ENCODE measurements at places on chromosomes 3 and 15. TPM values are rescaled to one million over a fixed set of nuclear protein-coding genes. Genes with fewer than 3 reads are reported as not detected.

The SLC6A20 gene
- not detected for total RNA-seq

The NEK10 gene
- total RNA-seq = not detected

DNA sequence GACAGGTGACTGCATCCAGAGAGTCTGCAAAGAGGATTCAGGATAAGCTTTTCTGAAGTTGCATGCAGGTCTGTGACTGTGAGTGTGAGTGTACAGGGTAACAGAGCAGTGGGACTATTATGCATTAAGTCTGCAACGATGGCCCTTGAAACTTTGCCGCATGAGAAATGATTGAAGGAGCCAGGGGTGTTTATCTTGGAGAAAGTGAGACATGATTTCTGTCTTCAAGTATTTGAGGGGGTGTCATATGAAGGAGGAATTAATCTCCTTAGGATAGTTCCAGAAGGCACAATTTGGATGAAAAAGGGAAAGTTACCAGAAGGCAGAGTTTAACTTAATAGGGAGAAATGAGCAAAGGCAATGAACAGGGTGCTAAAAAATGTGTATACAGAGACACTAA is 119.6 kb downstream of the ARNT2 start:
- DNase-seq = no peak

The SAMMSON gene
- 0.89 TPM for total RNA-seq

The ERC2 gene
- total RNA-seq = 0.21 TPM

The NPAP1 gene
- not detected for total RNA-seq

- no peak for DNase-seq
Observed at GRCh38 chr3:190699776-190700175, 162.7 kb downstream of the GMNC start.

DNA sequence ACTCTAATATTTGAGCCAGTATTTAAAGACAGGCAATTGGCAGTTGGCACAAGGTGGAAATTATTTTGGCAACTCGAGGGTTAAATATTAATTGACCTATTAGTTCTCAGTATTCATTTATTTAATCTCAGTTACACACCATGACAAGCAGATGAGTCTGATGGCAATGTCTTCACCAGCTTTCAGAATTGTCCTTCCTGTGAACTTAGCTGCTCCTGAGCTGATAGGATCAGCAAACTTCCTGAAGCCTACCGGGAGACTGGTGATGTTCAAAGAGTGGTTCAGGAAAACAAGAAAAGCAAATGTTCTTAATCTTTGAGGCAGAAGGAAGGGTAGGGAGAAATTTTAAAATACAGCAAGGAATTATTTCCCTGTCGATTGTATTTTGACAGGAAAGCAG is 522.2 kb downstream of the SOX2 start:
- no peak for DNase-seq

DNA sequence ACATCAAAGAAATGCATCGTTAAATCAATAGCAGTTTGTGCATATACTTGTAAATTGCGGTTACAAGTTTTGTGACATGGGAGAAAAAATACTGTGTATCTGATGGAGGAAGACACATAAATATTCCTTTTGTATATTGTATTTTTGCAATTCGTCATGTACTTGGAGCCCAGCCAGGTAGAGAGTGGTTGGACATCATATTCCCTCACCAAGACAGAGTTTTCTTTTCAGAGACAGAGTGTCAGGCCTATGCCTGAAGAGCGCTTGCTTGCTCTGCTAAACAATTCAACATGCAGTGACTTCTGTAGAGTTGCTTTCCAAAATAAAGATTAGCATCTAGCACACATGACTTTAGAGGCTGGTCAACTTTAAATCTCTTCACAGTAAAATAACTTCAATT is 24.8 kb upstream of the MEIS2 start:
- no peak for DNase-seq

GRCh38 chr3:157103280-157103679 is 56.7 kb downstream of the CCNL1 start:
- no peak for DNase-seq

GRCh38 chr3:35448121-35448520 is 191.2 kb upstream of the ARPP21 start:
- no peak for DNase-seq

GRCh38 chr3:141505166-141505565 is 18.3 kb downstream of the RASA2 start:
- no peak for DNase-seq

The LINGO1 gene
- 2.7 TPM for total RNA-seq

The MKRN2 gene
- 23.4 TPM for total RNA-seq

- no peak for DNase-seq
Observed at GRCh38 chr15:75163150-75163564, 38.5 kb upstream of the C15orf39 start.

GRCh38 chr3:177603148-177603603 is 405.9 kb upstream of the TBL1XR1 start:
- no peak for DNase-seq

GRCh38 chr3:72563690-72564370 is 284.4 kb downstream of the SHQ1 start:
- DNase-seq = no peak

DNA sequence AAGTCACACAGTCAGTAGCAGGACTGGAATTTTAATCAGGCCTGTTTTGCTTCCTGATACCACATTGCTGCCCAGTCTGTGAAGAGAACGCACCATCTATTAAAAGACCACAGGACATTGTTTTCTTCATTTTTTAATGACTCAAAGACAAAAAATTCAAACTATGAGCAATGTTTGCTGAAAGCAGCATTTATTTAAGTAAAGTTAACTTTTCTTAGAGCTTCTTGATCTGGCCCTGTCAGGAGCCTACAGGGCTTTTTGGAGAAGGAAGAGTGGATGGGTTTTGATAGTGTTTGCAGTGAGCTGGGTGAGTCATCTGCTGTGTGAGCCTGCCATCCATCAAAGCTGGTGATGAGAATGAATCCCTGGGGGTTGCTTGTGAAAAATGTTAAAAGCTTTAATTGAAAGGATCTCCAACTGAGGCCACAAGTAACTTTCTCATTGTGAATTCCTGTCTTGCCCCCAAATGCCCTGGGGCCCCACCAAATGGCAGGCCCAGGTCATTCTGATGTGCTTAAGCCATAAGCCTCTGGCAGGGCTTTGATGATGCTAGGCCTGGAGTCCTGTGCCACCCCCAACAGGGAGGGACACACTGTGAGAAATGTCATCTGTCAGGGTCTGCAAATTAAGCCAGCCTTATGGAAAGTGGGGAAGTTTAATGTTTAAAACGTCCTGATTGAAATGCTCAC is 136.2 kb upstream of the PFN2 start:
- no peak for DNase-seq

The TRIM42 gene
- not detected for total RNA-seq

The CDAN1 gene
- total RNA-seq = 16.4 TPM

DNA sequence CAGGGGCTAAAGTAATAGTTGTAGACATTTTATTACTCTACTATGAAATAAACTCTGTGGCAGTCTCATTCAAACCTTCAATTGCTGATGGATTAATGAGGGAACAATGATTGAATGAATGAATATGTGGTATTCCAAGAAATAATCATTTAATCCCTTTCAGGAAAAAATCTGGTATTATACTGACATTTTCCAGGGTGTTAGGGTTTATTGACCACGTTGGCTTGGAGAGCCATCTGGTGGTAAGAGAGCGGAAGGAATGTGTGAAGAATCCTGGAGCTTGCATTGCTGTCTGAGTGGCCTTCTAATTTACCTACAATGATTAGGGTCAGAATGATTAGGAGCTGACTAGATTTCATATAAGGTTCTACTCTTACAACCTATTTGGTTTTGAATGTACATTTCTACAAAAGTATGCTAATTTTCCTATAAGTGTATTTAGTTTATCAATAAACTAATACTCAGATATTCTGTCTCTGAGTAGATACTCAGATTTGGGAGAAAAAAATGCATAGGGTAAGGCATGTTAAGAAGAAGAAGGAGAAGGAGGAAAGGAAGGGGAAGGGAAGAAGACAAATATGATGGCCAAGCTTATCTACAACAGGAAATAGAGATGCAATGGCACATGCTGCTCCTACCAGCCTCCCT is 249.9 kb downstream of the ROBO1 start:
- DNase-seq = no peak

DNA sequence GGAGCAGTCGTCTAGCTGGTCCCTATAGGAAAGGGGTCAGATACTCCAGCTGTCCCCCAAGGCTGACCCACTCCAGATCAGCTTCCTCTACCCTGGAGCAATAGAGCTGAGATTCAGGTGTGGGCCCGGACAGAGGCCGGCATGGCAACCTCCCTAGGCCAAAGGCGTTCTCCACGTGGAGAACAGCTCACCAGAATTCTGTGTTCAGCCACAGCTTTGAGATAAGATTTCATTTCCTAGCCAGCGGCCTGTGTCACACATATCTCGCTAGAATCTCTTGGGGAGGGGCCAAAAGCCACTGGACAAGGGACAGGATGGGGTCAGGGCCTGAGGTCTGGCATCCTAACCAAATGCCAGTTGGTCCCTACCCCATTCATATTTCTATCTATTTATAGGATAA is 20.1 kb downstream of the SRGAP3 start:
- DNase-seq = no peak

- no peak for DNase-seq
Observed at GRCh38 chr15:83582381-83582780, 71.5 kb upstream of the ADAMTSL3 start.

The ADGRG7 gene
- not detected for total RNA-seq

GRCh38 chr3:120554812-120555606 is 41.1 kb upstream of the NDUFB4 start:
- DNase-seq = no peak

- DNase-seq = no peak
Observed at GRCh38 chr3:159532577-159532976, 456.1 kb upstream of the IL12A start.
